OCI-LY7 (cell line): ENCODE measurements at places on chromosomes 2 and 18.

DNA sequence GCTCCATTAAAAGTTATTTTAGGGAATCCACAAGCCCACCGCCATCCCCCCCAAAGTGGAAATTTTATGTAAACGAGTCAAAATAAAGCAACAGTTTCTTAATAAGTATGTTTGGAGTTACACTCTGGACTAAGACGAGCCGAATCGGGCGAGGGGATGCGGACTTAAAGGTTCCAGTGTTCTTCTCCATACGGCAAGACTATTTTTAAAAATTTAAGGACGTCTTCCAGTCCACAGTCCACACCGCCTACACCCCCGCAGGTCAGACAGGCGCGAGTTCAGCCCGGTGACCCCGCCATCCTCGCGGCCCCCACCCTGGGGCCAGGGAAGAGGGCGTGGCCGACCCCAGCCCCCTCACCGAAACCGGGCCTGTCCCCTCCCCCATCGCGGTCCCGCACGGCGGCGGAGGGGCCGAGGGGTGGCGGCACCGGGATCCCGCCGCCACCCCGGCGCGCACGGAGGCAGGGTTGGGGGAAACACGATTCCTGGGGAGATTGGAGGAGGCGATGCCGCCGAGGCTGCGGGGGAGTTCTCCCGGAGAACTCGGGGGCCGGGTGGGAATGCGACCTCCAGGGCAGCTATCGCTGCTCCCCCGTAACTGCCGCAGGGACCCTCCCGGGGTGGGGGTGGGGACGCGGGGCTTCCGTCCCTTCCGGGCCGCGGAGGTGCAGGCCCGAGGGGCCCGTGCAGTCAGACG is 24.5 kb upstream of the SMAD7 start:
- no peak for DNase-seq

GRCh38 chr18:58378411-58379379 is 250.2 kb downstream of the ALPK2 start:
- no peak for DNase-seq

DNA sequence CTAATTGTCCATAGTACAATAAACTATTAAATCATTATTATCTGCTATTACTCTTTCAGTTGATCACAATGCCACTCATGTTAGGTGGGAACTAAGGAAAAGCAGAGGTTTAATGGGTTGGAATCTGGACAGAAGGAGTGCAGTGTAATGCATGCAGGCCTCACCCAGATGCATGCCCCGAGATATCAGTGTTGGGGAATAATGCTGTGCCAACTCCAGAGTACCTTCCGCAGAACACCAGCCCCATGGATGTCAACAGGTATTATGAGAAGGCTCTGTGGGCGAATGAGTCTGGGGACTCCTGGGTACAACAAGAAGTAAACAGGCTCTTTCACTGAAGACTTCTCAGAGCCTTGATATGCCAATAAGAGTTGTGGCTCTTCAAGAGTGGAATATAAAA is 377.4 kb downstream of the ALK start:
- no peak for DNase-seq

- no peak for DNase-seq
Measured at GRCh38 chr2:60149176-60149575, 404.3 kb downstream of the BCL11A start.

DNA sequence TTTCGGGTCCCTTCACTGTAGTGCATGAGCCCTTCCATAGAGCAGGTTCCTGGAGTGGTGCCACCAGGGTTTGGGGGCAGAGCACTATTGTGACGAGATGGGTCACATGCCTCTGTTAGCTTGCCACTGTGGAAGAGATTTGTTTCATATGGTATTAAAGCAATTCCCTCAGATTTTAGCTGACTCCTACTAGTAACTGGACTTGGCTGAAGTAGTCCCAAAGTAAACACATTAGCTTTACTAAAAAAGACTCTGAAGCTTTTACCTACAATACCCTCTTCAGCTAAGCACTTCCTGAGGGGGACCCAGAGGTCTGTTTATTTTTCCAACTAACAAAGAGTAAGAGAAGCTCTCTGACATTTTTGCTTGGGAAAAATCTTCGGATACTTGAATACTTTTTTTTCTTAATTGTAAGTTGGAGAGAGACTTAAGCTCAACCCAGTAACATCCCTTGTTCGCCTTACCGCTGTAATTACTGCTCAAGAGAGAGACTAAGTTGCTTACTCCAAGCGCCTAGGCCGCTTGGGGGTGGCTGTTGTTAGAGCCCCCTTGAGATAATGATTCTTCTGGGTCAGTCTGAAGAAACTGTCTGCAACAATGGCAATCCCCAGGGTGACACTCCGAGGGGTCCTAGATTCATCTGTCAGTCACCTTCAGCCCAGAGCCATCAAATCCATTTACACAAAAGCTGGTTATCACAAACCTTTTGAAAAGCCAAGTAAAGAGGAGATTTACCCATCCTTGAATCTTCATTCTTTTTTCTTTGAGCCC is 177.4 kb downstream of the FIGN start:
- no peak for DNase-seq
